ENCODE measurements at places on chromosomes 4 and X.
A peak's percentile ranks its signal among the peaks of the same experiment; 100 is the strongest.

- DNase-seq, result no peak
Observed at GRCh38 chrX:69236641-69237040, 71.4 kb upstream of the PJA1 start.

- DNase-seq, result no peak
Observed at GRCh38 chr4:147363514-147363913, 117.4 kb upstream of the EDNRA start.

DNA sequence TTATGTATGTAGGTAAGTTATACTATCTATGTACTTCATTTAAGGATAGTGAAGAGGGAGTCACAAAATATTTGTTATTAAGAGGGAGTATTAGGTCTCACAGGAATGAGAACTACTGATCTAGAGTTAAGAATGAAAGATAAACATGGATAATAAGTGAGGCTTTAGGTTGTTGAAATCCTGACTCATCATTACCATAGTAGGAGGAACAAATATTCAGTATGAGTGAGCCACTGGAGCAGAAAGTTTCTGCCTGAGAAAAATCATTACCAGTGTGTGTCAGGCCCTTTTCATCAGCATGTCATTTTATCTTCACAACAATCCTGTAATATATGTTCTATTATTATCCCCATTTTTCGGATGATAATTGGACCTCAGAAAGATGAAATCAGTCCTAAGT is 27.2 kb upstream of the IGSF1 start:
- no peak for DNase-seq

DNA sequence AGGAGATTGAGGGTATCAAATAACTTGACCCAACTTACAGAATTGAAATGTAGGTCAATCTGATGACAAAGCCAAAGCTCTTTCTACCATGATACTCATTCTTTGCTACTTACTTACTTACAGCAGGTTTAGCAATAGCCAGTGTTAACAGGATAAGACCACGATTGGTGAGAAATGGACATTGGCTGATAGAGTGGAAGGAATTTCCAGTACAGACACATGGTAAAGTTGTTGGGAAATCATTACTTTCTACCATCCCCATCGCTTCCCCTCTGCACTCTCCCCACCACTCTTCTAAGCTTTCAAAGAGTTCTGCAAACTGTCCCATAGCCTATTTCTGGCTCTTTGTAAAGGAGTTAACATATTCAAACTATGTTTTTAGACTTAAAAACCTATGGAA is 119.7 kb downstream of the CHRNA9 start:
- no peak for DNase-seq

DNA sequence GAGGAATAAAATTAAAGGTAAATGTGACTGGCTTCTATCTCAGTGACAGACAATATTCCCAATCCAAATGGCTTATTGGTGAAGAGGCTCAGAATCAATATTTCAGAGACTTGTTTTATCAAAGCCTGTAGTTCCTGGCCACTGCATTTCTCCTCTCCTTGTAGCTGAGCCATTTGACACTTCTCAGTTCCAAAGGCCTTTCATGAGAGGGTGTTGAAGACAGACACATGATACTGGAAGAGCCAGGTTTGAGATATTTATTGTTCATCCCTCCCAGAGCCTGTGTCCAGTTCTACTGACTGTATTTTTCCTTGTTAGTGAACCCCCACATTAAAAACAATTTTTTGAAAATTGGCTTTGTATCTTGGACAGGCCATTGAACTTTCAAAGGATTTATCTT is 12.9 kb upstream of the INPP4B start:
- no peak for DNase-seq

GRCh38 chrX:31652650-31653049 is 580.8 kb upstream of the FTHL17 start:
- DNase-seq, result no peak

DNA sequence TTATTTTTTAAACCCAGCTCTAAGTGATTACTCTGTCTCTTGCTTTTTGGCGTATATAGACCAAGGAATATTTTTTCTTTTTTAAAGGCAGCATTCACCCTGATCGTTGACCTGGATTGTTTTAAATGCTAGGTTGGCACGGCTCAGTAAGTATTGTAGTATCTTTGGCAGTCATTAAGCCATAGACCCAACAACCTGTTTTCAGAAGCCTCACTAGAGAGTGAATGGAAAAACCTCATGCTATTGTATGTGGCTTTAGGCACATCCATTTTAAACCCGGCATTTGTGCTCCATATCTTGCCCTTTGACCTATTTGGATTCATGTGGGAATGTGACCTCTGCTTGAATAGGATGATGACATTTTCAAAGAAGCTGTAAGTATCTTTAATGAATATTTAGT is 183.9 kb downstream of the SNCA start:
- no peak for DNase-seq

GRCh38 chrX:3462166-3462508 is 115.7 kb upstream of the MXRA5 start:
- DNase-seq, result no peak

DNA sequence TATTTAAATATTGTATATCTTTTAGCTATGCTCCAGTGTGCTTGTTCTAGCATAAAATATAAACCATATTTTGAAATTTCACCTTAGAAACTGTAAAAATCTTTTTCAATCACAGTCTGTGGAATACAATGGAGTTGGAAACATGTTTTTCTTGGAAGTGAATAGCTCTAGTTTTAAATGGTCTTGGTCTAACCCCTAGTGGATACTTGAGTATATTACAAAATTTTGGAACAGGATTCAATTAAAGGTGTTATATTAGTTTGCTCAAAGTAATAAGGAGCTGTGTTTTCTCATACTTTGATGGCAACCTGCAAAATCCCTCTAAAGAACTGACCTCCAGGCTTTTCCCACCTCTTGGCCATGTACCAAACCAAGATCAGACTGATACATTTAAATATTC is 48.2 kb downstream of the STK26 start:
- DNase-seq, result peak; percentile 24

DNA sequence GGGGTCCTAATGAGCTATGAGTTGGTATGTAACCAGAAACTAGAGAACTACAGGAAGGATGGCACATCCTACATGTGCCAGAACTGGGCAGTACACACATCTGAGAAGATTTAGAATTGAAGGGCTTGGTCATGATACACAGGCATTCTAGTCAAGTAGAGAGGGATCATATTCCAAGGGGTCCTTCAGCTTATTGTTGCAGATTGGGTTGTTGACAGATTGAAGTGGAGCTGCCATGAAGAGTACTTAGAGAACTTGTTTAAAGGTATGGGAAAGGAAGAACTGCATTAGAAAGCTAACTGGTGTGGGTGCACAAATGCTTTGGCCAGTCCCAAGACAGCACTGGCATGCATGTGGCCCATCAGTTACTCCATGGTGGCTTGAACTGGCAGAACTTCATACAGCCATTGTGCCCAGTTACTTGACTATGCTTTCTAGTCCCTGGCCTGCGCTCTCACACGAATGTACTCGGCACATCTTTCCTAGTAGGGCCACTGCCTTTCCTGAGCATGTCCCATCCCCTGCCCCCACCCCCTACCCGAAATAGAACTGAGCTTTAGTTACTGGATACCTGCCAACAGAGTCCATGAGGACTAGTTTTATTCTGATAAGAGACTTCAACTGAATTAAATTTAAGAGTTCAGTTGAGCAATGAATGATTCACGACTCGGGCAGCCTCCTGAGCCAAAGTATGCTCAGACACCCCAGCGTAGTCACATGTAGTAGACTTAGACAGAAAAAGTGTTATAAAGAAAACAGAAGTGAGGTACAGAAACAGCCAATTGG is 64.0 kb downstream of the CCNG2 start:
- DNase-seq, result no peak

DNA sequence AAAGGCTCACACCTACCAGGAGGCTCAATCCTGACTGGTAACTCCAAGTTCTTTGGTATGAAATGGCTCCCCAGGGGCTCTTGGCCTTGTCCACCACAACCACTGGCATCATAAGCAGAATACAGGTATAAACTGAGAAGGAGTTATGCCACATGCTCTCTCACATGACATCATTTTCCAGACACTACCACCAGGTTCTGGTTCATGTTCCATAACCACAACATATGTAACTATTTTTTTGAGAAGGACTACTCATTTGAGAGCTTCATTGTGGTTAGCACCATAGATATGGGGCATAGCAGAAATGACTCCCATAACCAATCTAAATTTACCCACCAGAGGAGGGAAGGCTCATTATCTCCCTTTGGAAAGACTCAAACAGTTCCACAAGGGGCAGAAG is 19.6 kb downstream of the PRDM5 start:
- no peak for DNase-seq

DNA sequence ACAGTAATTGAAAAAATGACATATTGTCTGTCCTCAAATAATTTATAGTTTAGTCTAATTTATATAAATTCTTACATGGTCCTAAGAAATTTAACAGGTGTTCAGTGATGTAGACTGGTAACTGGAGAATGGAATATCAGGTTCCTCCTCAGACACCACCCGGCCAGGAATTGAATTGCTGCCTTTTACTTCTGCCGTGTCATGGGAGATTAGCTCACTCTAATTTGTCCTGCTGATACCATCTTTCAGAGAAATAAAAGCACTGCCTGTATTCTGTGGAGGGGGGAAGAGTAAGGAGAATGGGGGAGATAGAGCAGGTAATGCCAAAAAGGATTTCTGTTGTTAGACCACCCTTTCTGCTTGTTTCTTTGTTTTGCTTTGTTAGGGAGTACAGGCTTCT is 125.2 kb upstream of the KLHL4 start:
- DNase-seq, result no peak

DNA sequence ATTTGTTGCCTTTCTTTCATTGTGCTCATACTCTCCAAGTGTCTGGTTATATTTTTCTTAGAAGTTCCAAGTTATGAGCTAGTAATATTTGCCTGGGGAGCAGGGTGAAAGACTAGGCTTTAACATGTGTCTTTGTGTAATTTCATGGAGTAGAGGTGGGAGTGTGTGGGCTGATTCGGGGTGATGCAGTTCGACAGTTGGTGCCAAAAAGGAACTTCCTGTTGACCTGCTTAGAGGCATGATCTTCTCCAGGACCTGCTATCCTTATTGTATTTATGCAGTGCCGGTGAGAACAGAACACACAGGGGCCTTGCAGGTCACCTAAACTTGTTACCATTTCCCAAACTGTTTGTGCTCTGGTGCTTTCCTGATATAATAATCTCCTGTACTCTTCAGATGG is 21.2 kb downstream of the USP53 start:
- DNase-seq, result no peak

DNA sequence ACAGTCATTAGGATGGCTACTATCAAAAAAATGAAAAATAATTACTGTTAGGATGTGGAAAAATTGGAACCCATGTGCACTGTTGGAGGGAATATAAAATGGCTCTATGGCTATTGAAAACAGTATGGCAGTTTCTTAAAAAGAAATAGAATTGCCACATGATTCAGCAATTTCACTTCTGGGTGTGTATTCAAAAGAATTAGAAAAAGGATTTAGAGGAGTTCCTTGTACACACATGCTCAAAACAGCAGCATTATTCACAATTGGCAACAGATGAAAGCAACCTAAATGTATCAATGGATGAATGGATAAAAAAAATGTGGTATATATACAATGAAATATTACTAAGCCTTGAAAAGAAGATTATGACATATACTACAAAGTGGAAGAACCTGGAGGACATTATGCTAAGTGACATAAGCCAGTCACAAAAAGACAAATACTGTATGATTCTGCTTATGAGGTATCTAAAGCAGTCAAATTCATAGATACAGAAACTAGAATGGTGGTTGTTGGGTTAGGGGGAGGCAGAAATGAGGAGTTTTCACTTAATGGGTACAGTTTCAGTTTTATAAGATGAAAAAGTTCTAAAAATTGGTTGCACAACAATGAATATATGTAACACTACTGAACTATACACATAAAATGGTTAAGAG is 123.2 kb downstream of the ELOVL6 start:
- no peak for DNase-seq

DNA sequence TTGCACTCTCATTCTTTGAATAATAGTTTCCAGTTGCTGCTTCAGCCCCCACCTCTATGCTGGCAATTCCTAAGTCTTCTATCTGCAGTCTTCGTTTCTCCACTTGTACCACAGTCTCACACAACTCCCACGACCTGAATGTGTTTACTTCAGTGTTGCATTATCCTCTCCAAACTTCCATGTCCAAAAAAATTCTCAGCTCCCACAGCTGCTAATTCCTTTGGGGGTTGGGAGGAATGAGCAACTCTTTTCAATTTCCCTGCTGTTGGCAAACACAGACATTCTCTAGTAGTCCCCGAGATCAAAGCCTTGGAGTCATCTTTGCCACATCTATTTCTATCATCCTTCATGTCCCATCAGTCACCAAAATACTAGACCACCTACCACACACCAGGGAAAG is 14.4 kb upstream of the CDS1 start:
- DNase-seq, result no peak

DNA sequence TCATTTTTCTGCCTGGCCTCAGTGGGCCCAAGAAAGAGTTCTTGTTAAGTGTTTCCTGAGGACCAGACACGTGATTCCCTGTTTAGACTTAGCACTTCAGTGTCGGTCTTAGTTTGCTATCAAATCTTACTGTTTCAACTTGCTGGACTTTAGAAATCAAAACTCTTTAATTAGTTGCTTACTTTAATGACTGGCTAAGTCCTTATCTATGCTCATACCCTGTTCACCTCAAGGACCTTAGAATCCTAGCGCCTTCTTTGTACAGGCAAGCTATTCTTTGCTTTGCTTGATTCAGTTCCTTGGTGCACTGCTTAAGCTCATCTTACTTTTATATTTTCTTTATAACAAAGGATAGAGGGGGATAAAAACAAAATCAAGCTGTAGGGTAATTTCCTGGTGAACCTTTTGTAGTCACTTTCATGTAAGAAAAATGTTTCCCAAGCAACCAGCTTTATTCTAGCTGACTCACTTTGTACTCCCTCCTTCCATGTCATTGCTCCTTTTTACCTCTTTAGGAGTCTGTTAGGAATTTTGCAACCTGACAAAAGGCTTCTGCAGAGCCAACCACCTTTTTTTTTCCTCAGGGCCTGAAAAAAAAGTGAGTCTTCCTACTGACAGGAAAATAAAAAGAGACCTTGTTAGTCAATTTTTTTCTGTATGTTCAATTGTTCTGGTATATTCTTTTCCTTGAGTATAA is 14.7 kb downstream of the WDR44 start:
- no peak for DNase-seq

- DNase-seq, result peak; percentile 13
Observed at GRCh38 chr4:188781655-188782054, 642.4 kb downstream of the TRIML1 start.

GRCh38 chr4:78612398-78613178 is 61.0 kb downstream of the ANXA3 start:
- peak; percentile 67 for DNase-seq

DNA sequence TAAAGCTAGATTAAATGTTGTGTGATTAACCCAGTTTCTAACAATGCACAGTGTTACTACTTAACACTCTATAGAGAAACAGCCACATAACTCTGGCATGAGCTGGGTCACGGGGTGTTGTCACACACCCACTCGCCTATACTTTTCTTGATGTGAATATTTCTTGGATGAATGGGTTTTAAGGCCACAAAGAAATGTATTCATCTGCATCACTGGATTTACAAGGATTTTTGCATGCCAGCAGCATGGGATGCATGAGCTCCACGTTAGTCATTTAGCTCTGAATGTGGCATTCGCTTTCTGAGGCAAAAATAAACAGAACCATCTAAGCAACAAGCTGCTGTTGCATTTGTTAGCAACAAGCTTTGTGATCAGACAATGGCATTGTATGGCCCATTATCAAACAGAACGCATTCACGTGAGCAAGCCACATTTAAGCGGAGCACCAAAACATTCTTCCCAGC is 89.7 kb downstream of the LRP2BP start:
- peak; percentile 95 for DNase-seq

- no peak for DNase-seq
Observed at GRCh38 chr4:1802720-1803522, 9.8 kb downstream of the FGFR3 start.

Measured in COLO829 (cell line).